Colonic mucosa (tissue), 4 donors: ENCODE measurements at places on chromosomes 2 and 18. TPM values are rescaled to one million over a fixed set of nuclear protein-coding genes. Genes with fewer than 3 reads are reported as not detected.

GRCh38 chr18:55775972-55776371 lies 188.0 kb upstream of the TCF4 start:
- no peak for DNase-seq
- no peak overlapping the region for H3K4me3 ChIP-seq
- no peaks in the 10 kb centered on the region for H3K4me1 ChIP-seq
- no peaks in the 10 kb centered on the region for H3K36me3 ChIP-seq
- H3K27me3 ChIP-seq: no peaks in the 10 kb centered on the region

DNA sequence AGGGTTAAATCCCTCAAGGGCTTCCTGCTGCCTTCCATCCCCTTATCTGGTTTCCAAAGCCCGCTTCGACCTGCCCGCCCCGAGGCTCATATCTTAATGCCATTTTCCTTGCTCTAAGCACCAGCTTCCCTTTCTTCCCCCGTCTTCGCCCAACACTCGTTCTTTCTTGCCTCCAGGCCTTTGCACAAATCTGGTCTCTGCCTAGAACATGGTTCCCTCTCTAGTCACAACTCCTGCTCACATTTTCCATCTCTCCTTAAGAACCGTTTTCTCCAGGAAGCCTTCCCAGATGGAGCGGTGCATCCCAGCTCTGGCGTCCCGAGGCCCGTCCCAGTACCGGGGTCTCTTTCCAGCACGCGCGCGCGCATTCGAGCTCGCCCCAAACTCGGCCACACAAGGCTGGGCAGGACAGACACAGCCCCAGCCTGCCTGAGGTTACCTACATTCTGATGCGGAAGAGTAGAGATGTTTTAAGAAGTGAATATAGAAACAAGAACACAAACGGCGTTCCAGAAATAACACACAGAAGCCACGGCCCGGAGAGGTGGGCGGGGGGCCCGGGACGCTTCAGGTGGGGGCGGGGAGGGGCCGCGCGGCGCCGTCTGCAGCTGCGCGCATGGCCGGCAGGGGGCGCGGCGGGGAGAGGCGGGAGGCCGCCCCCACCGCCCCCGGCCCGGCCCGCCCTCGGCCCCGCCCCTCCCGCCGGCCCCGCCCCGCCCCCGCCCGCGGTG lies at the start of gene DGKD:
Gene DGKD (plus strand): TSS at position 726 of the 731 bp plus-strand sequence. CDS start 25 bp downstream, outside the sequence.
- peak within 1 kb of the TSS; percentile 62 for H3K27ac ChIP-seq
- peak; percentile 77 for DNase-seq
- H3K36me3 ChIP-seq: no peaks in the 10 kb centered on the region
- H3K4me1 ChIP-seq: peaks cover 24% of the 10 kb centered on the region
- H3K4me3 ChIP-seq: peak within 1 kb of the TSS; percentile 57

The PLEK gene
- total RNA-seq: 2.6 TPM

DNA sequence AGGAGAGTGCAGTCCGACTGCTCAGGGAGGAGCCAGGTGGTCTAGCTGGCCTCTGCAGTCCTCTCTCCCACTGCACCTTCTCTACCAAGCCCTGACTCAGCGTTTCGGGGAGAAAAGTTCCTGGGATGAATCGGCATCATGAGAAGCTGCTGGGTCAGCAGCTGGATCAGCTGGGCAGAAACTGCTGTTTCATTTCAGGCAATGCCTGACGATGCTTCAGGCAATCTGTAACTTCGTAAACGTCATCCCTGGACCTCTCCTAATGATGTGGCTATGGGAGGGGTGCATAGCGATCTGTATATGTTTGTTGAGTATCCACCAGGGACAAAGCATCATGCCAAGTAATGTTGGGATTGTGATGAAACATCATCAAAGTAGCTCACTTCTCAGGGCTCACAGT lies 20.7 kb downstream of the LIPG start:
- H3K4me1 ChIP-seq: no peaks in the 10 kb centered on the region
- no peaks in the 10 kb centered on the region for H3K27me3 ChIP-seq
- no peaks in the 10 kb centered on the region for H3K36me3 ChIP-seq
- no peak for DNase-seq

DNA sequence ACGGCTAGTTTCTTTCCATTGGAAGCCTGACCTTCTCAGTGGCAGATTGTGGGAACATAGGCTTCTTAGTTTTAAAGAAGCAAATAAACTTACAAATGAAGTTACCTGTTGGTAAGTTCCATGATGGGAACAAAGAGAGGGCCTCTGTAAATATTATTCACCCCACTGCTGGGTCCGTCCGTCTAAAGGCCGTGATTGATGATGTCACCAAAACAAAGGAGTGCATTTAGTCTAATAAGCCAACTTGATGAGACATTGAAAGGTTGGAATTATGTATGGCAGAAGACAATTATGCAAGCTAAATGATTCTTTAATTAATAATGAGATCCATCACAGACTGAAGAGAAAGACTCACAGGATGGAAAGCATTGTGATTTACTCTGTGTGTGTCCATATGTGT lies 1091.9 kb upstream of the FANCL start:
- no peaks in the 10 kb centered on the region for H3K4me1 ChIP-seq
- no peak for DNase-seq
- no peaks in the 10 kb centered on the region for H3K27me3 ChIP-seq
- H3K36me3 ChIP-seq: no peaks in the 10 kb centered on the region
- no peak overlapping the region for H3K4me3 ChIP-seq

DNA sequence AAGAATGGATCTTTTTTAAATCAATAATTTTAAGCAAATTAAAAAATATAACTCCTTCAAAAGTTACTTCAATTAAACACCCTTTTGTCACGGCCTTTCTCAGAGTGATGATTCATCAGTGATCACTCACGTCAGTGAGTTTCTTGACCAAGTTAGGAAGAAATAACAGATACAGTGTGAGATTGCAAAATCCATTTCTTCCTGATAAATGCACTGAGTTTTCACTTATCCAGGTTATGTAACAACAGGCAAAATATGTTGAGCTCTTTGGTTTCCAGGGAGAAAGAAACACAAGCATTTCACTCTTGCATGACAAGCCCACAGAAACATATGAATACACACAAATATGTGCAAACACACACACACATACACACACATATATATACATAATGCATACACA lies 195.9 kb upstream of the CYRIA start:
- H3K27me3 ChIP-seq: no peaks in the 10 kb centered on the region
- H3K36me3 ChIP-seq: no peaks in the 10 kb centered on the region
- H3K4me1 ChIP-seq: no peaks in the 10 kb centered on the region
- no peak for DNase-seq
- no peak overlapping the region for H3K27ac ChIP-seq
- no peak overlapping the region for H3K4me3 ChIP-seq

- no peaks in the 10 kb centered on the region for H3K4me1 ChIP-seq
- H3K27ac ChIP-seq: no peak overlapping the region
- no peaks in the 10 kb centered on the region for H3K27me3 ChIP-seq
- H3K4me3 ChIP-seq: no peak overlapping the region
Measured at GRCh38 chr18:79914614-79915160, 36.8 kb downstream of the SLC66A2 start.

- no peak for DNase-seq
- no peaks in the 10 kb centered on the region for H3K27me3 ChIP-seq
- H3K4me3 ChIP-seq: no peak overlapping the region
- H3K4me1 ChIP-seq: peaks cover 5% of the 10 kb centered on the region
- no peaks in the 10 kb centered on the region for H3K36me3 ChIP-seq
Measured at GRCh38 chr2:168632709-168633121, 169.7 kb upstream of the NOSTRIN start.

GRCh38 chr2:63555931-63556330 lies 32.3 kb downstream of the WDPCP start:
- no peaks in the 10 kb centered on the region for H3K27me3 ChIP-seq
- no peak for DNase-seq
- no peaks in the 10 kb centered on the region for H3K4me1 ChIP-seq
- H3K4me3 ChIP-seq: no peak overlapping the region
- H3K27ac ChIP-seq: no peak overlapping the region

GRCh38 chr18:41972067-41972925 lies 17.3 kb downstream of the PIK3C3 start:
- H3K36me3 ChIP-seq: no peaks in the 10 kb centered on the region
- no peak overlapping the region for H3K4me3 ChIP-seq
- H3K4me1 ChIP-seq: no peaks in the 10 kb centered on the region
- H3K27me3 ChIP-seq: no peaks in the 10 kb centered on the region
- no peak for DNase-seq

- H3K4me3 ChIP-seq: no peak overlapping the region
- H3K27ac ChIP-seq: no peak overlapping the region
- no peaks in the 10 kb centered on the region for H3K36me3 ChIP-seq
- DNase-seq: no peak
- H3K27me3 ChIP-seq: no peaks in the 10 kb centered on the region
Measured at GRCh38 chr18:38545071-38545470, 979.5 kb upstream of the CELF4 start.

DNA sequence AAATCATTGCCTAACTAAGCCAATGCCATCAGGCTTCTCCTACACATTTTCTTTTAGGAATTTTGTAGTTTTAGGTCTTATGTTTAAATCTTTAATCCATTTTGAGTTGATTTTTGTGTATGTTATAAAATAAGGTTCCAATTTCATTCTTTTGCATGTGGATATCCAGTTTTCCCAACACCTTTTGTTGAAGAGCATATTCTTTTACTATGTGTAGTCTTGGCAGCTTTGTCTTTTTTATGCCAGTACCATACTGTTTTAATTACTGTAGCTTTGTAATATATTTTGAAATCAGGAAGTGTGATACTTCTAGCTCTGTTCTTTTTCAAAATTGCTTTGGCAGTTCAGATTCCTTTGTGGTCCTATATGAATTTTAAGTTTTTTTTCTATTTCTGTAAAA lies 11.0 kb downstream of the FASTKD2 start:
- DNase-seq: no peak
- H3K4me1 ChIP-seq: no peaks in the 10 kb centered on the region
- no peaks in the 10 kb centered on the region for H3K36me3 ChIP-seq

- H3K36me3 ChIP-seq: no peaks in the 10 kb centered on the region
- H3K27me3 ChIP-seq: no peaks in the 10 kb centered on the region
- H3K4me3 ChIP-seq: no peak overlapping the region
Measured at GRCh38 chr2:153917570-153917969, 45.8 kb downstream of the GALNT13 start.

- no peak overlapping the region for H3K27ac ChIP-seq
- H3K36me3 ChIP-seq: no peaks in the 10 kb centered on the region
- H3K4me1 ChIP-seq: no peaks in the 10 kb centered on the region
Measured at GRCh38 chr18:45588376-45589355, 26.6 kb upstream of the SLC14A2 start.

GRCh38 chr2:28193630-28194403 lies 198.8 kb upstream of the FOSL2 start:
- no peak for DNase-seq
- H3K36me3 ChIP-seq: no peaks in the 10 kb centered on the region
- no peak overlapping the region for H3K27ac ChIP-seq

DNA sequence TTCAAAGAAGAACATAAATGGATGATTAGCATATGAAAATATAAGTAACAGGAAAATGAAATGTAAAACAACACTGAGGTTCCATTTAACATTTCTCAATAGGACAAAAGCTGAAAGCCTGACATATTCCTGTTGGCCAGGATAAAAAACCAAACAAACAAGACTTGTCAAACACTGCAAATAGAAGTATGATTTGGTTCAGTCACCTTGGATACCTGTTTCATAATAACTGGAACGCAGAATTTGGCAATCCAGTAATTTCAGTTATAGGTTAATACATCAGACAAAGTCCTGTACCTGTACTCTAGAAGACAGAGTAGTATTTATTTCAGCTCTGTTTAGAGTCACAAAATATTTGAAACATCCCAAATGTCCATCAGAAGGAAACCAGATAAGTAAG lies 16.5 kb upstream of the EVA1A start:
- H3K36me3 ChIP-seq: no peaks in the 10 kb centered on the region
- H3K4me1 ChIP-seq: no peaks in the 10 kb centered on the region
- no peaks in the 10 kb centered on the region for H3K27me3 ChIP-seq
- no peak for DNase-seq
- no peak overlapping the region for H3K4me3 ChIP-seq

- H3K4me3 ChIP-seq: no peak overlapping the region
- DNase-seq: no peak
- H3K27me3 ChIP-seq: no peaks in the 10 kb centered on the region
- no peaks in the 10 kb centered on the region for H3K4me1 ChIP-seq
Measured at GRCh38 chr2:153558247-153558646, 79.7 kb upstream of the RPRM start.

The TMEM178A gene
- total RNA-seq: 1.0 TPM

DNA sequence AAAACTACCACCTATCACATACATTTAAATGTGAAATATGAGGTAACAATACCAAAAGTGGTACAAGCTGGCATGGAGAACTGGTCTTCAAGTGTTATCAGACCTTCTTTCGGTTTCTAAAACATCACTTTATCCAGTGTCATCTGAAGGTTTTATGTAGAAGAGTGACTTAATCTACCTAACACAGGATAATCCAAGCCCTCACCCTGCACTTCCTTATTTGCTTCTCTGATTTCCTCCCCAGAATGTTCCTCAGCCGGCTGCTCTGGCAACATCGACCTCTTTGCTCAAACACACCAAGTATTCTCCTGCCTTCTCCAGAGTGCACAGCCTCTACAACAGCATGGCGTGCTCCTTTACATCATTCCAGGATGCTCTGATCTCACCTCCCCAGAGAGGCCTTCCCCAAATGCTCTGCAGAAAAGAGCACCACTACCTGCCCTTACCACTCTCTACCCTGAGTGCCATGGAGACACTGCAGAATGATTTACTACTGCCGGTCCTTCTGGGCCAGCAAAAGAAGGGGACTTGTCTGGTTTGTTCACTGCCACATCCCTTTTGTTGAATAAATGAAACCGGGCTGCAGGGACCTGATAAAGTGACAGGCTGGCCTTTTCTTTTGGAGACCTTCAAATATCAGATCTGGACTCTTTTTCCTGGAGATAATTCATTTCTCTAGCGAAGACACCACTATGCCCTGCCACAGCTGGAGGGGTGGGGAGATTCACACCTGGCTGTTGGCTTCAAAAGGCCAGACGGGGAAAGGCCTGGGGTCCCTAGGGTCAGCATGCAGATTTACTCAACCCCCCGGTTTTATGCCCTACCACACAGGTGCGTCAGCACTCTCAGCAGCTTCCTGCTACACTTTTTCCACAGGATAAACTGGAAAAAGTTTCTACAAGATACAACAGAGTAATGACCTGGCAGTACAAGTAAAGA lies 42.0 kb downstream of the TTR start:
- no peak overlapping the region for H3K27ac ChIP-seq
- H3K27me3 ChIP-seq: no peaks in the 10 kb centered on the region
- H3K4me1 ChIP-seq: no peaks in the 10 kb centered on the region
- DNase-seq: no peak
- no peak overlapping the region for H3K4me3 ChIP-seq
- H3K36me3 ChIP-seq: no peaks in the 10 kb centered on the region

DNA sequence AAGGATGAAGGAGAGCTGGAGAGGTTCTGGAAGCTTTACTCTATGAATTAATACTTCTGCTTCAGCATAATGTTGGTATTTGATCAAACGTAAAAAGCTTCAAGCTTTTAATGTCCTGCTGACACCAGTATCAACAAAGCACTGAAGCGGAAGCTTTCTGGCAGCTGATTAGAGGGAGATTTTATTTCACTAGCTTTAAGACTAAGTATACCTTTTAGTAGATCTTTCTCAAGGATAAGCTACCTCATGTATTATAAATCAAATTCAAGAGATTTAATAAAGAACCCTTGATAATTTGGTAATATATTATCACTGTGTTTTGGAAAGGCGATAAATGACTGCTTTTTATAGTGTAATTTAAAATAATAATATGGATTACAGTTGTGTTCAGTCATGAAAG lies 128.0 kb upstream of the CD302 start:
- no peaks in the 10 kb centered on the region for H3K4me1 ChIP-seq
- H3K36me3 ChIP-seq: no peaks in the 10 kb centered on the region
- no peak overlapping the region for H3K4me3 ChIP-seq
- no peak for DNase-seq
- H3K27ac ChIP-seq: no peak overlapping the region
